Mesendoderm (in vitro differentiated cells): ENCODE measurements at places on chromosomes 13 and 19.

DNA sequence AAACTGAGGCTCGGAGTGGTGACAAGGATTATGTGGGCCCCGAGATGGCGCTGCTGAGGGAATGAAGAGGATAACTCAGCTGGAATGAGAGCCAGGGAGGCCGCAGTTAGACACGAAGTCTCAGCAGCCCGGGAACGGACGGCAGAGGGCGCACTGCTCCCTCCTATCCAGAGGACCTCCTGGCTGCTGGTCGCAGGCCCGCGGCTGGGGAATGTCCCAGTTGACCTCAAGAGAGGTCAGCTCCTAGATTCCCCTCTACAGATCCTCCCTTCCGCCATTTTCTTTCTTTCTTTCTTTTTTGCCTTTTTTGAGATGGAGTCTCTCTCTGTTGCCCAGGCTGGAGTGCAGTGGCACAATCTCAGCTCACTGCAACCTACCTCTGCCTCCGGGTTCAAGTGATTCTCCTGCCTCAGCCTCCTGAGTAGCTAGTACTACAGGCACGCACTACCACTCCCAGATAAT lies 24.1 kb upstream of the ASPDH start:
- peak; percentile 96 for DNase-seq

- no peak for DNase-seq
Observed at GRCh38 chr13:55669051-55669450, 1471.7 kb upstream of the PRR20A start.

DNA sequence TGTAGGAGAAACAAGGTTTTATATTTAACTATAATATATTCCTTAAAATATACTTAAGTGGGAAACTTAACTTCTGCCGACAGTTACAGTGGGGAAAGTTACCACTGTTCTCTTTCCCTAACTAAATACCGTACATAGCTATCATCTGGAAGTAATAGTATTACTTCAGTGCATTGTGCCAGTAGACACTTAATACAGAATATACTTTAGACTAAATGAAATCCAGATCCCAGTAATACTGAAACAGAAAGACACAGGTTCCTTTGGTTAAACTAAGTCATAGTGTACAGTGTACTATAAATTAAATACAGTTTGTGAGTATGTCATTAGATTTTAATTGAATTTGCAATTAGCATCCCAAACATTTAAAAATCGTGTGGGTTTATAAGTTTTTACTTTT lies 107.5 kb downstream of the PCCA start:
- no peak for DNase-seq

GRCh38 chr13:60227158-60227557 lies 63.4 kb upstream of the DIAPH3 start:
- no peak for DNase-seq

DNA sequence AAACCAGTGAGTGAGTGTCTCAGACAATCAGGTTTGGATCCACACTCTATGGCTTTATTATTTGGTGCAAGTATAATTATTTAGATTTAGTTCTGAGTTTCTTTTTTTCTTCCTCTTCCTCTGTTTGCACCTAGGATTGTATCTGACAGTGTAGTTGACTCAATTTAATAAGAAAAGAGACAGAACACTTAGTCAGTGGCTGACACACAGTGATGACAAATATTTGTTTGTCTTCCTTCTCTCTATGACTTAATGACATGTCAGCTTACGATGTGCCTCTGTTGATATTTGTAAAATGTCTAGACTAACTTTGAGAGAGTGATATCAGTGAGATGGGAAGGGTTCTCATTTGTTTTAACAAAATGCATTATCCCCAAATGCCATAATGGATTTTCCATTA lies 129.5 kb upstream of the SLC10A2 start:
- no peak for DNase-seq

DNA sequence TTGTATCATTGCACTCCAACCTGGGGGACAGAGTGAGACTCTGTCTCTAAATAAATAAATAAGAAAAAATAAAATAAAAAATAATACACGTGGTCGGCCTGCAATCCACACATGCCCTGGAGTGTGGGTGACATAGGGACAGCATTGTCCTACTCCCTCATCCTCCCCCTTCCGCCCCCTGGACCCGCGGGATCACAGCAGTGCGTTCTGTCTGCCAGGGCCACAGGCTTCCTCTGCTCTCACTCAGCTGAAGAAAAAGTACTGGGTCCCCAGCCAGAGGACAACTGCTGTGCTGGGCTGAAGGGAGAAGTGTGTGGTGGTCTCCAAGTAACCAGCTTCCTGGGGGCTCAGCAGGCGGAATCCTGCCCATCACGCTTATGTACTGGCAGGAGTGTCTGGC lies 6.3 kb downstream of the BCAT2 start:
- DNase-seq: no peak

GRCh38 chr19:3618144-3618810 lies 8.3 kb downstream of the CACTIN start:
- peak; percentile 49 for DNase-seq

- no peak for DNase-seq
Observed at GRCh38 chr13:110780422-110780821, 66.9 kb downstream of the ING1 start.

DNA sequence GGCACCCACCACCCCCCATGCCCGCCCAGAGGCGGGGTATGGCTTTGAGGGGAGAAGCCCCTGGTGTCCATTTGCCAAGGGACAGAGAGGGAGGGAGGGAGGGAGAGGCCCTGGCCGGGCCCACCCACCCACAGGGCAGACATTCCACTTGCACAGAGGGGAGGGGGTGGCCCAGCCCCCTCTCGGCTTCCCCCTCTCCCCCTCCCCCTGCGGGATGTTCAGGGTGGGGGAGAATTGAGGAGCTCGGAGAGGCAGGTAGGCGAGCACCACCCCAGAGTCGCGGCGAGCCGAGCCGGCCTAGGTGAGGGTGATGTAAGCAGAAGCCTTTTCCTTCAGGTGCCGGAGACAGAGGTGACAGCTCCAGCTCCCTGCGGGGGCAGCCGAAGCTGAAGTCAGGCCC lies 12.3 kb downstream of the DPF1 start:
- DNase-seq: peak; percentile 60

GRCh38 chr19:43534816-43535761 lies 2.1 kb downstream of the ZNF575 start:
- DNase-seq: peak; percentile 93

DNA sequence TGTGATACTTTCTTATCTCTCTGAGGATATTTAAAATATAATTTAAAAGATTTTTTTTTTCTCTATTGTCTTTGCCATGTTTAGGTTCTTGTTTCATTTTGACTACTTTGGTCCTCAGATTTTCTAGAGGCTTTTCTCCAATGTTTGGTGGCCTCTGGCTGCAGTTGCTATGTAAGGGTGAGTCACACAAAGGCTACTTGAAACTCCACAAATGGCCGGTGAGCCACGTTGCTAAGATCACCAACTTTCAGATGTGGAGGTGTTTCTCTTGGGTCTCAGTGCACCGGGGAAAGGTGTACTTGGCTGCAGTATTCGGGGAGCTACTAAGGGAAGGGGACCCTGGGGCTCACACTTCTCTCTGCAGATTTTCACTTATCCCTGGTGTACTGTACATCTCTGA lies 248.1 kb downstream of the HS6ST3 start:
- DNase-seq: no peak

GRCh38 chr13:21736926-21737325 lies 66.1 kb downstream of the FGF9 start:
- DNase-seq: peak; percentile 57
